ENCODE measurements at places on chromosomes 5 and 9. TPM values are rescaled to one million over a fixed set of nuclear protein-coding genes. Genes with fewer than 3 reads are reported as not detected.
A peak's percentile ranks its signal among the peaks of the same experiment; 100 is the strongest.

B4GALT1 gene
- polyA plus RNA-seq, result 36.2 TPM

- DNase-seq, result no peak
Measured at GRCh38 chr9:8244505-8245092, 445.0 kb upstream of the DMAC1 start.

DNA sequence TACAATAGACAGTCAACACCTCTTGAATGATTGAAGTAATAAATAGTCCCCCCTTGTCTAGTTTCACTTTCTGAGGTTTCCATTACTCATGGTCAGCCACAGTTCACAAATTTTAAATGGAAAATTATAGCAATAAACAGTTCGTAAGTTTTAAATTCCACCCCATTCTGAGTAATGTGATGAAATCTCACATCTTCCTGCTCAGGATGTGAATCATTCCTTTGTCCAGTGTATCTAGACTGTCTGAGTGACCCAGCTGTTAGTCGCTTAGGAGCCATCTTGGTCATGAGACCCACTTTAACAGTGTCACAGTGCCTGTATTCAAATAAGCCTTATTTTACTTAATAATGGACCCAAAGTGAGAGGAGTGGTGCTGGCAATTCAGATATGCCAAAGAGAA lies 311.6 kb upstream of the PRR16 start:
- DNase-seq, result no peak

ANKRD55 gene
- not detected for polyA plus RNA-seq

DNA sequence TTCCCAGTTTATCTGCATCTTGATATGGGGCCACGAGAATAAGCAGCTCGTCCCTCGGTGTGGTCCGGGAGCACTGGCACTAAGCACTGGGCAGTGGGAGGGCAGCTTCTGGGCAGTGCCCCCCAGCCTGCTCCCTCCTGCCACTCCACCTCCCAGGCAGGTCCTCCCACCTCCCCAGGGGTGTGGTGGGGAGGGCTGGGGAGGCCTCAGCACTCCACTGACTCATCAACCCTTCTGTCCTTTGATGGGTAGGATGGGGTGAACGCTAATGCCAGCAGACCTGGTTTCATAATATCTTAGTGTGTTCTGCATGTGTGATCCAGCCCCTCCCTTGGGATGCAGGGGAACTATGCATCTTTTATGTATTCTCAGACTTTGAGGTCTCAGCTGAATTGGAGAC lies 62.2 kb upstream of the GNE start:
- no peak for DNase-seq

DNA sequence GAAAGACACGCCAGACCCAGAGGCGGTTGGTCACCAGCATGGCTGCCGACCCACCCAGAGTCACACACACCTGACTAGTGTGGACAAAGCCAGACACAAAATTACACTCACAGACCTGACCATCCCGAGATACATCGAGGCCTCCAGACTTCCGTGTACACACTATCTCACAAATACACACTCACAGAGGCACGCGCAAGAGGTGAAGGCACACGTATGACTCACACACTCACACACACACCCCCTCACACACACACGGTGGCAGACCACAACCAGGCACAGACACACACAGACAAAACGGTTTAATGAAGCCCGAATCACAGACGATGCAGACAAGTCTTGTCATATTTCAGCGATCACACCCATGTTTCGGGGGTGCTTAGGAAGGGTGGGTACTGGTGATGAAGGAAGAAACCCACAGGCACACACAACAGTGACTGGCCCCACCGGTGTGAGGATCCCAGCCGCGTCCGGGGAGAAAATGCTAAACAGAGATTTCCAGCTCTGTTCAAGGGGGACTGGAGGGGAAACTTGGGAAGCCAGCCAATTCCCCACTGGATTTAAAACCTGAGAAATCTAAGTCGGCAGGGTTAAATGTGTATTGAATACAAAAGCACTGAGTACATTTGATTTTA lies 51.3 kb downstream of the CRB2 start:
- DNase-seq, result peak; percentile 51

SLC34A3 gene
- not detected for polyA plus RNA-seq

DNA sequence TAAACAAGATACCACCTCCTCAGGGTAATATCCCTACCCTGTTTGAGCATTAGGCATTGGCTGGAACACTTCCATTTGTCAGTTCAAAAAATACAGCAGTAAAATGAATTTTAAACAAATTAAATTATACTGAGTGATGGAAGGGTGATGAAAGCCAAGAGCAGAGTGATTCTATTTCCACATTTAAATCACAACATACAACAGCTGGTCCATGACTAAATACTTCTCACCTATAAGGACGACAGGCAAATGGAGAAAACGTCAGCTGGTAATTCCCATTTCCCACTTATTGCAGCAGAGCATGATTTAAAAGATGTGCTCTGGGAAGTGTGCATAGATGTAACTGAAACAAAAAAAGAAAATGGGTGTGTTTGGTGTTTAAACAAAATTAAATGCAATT lies 543.6 kb upstream of the DAB2 start:
- no peak for DNase-seq

DNA sequence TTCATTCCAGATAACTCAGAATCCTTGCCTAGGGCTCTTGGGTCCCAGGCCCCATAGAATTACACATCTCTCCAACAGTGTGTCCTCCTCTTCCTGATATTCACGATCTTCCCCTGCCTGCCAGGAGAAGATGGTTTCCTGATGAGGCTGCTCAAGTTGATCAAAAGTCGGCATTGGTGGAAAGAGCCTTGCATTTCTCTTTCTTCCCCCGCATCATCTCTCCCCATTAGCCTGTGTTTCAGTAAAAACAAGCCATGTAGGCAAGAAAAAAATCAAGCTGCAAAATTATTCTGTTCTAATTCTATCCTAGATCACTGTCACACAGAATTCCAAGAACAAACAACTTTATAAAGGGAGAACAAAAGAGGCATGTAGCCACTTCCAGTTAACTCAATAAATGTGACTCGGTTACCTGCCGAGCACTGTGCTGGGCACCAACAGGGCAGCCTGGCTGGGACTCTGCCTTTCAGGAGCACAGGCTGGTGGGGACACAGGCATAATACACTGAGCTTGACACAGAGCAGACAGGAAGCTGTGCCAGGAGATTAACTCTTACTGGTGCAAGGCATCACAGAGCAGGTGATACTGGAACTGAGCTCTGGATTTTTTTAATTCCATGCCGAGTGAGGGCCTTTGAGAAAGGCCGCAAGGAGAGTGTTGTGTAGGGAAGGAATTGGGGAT lies 25.6 kb downstream of the TMOD1 start:
- DNase-seq, result no peak

FGFR4 gene
- 4.4 TPM for polyA plus RNA-seq

DNA sequence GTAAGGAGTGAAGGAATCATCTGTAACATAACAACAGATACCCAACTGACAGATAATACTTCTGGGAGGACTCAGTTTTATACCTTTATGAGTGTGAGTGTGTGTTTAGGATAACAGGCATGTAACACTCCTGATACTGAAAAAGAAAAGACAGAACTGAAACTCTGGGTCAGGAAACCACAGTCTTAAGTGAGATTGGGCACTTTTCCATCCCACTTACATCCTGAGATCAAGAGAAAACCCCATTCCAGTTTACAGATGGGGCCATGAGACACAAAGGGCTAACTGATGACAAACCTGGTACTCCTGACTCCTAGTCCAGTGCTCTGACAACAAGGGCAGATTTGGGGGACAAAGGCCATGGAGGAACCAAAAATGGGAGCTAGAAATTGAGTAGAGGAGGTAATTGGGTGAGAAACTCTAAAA lies 18.0 kb downstream of the IL5 start:
- no peak for DNase-seq

- no peak for DNase-seq
Measured at GRCh38 chr9:95809686-95810085, 65.8 kb upstream of the ERCC6L2 start.

GRCh38 chr9:115216873-115217272 lies 98.9 kb upstream of the TNC start:
- no peak for DNase-seq
